Immature natural killer cell (primary cell): ENCODE measurements at places on chromosomes 4 and X. TPM values are rescaled to one million over a fixed set of nuclear protein-coding genes. Genes with fewer than 3 reads are reported as not detected.

- no peaks in the 10 kb centered on the region for H3K36me3 ChIP-seq
- no peak overlapping the region for H3K4me3 ChIP-seq
- H3K4me1 ChIP-seq, result no peaks in the 10 kb centered on the region
- DNase-seq, result no peak
These were observed 137.1 kb downstream of the NDST3 start for GRCh38 chr4:118171381-118171780.

DNA sequence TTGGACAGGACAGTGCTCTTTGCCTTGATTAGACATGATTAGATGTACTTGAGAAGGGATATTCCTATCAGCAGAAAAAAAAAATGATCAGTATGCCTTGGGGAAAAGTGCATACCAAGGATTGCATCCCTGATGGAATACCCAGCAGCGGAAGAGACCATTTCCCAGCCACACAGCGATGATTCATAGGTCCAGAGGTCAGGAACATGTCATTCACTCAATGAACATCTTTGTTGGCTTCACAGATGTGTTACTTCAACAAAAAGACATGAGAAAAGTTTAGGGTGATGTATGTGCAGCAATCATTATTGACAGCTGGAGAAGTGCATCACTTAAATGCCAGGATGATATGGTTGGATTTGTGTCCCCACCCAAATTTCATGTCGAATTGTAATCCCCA, 293.5 kb downstream of the ZNF674 start:
- H3K27ac ChIP-seq, result no peak overlapping the region
- peaks cover 6% of the 10 kb centered on the region for H3K27me3 ChIP-seq
- no peak for DNase-seq
- no peaks in the 10 kb centered on the region for H3K4me1 ChIP-seq
- H3K4me3 ChIP-seq, result no peak overlapping the region
- no peaks in the 10 kb centered on the region for H3K36me3 ChIP-seq

- peaks cover 3% of the 10 kb centered on the region for H3K27me3 ChIP-seq
- H3K4me3 ChIP-seq, result no peak overlapping the region
- H3K4me1 ChIP-seq, result peaks cover 2% of the 10 kb centered on the region
- H3K27ac ChIP-seq, result no peak overlapping the region
- no peak for DNase-seq
- H3K36me3 ChIP-seq, result peaks cover 4% of the 10 kb centered on the region
These were observed 52.1 kb downstream of the IDS start for GRCh38 chrX:149453030-149453429.

DNA sequence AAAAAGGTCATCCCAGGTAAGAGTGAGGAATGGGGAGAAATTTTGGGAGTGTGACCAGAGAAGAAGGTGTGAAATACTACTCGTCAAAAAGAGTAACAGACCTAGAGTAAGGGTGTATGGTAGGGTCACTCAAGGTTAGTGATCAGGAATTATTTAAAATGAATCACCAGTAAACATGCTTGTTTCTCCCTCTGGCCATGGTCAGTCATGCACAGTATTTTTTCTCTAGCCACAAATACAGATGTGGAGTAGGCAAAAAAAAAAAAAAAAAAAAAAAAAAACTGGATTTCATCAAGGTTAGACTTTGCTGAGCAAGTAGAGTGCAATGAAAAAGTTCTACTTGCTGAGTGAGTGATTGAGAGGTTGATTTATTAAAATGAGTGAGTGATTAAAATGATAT, 34.2 kb upstream of the SLIT2 start:
- no peaks in the 10 kb centered on the region for H3K36me3 ChIP-seq
- H3K27me3 ChIP-seq, result no peaks in the 10 kb centered on the region
- no peaks in the 10 kb centered on the region for H3K4me1 ChIP-seq
- H3K4me3 ChIP-seq, result no peak overlapping the region
- no peak for DNase-seq

GRCh38 chrX:74931214-74931613, 6.0 kb upstream of the NEXMIF start:
- H3K36me3 ChIP-seq, result no peaks in the 10 kb centered on the region
- no peak overlapping the region for H3K4me3 ChIP-seq
- H3K27me3 ChIP-seq, result peaks cover 6% of the 10 kb centered on the region
- H3K4me1 ChIP-seq, result no peaks in the 10 kb centered on the region
- no peak overlapping the region for H3K27ac ChIP-seq

DNA sequence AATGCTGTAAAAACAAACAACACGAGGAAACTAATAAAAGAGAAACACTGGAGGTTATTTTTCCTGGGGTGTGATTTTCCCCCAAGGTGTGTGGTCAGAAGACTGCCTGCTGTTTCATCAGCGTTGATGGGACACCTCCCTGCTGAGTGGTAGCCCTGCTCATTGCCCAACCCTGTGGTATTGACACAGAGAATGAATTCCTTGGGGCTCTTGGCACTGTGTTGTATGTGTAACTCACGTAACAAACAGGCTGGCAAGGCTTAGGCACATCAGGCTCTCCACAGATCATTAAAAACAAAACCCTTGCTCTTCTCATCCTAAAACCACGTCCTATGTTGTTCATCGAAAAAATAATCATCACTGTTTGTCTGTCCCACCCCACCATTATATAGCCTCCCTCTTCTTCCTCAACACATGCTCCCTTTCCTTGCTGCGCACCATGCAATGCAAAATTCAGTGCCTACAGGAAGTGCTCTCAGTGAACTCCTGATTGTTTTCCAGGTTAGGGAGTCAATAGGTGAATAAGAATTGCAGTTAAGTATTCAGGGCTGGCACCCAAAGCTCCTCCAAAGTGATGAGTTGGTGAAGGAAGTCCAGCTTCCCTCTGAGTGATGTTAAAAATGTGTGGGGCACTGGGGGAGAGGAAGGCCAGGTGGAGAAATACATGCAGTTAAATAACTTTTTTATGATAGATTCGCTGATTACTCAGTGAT, 11.4 kb upstream of the PUDP start:
- H3K4me1 ChIP-seq, result no peaks in the 10 kb centered on the region
- H3K4me3 ChIP-seq, result no peak overlapping the region
- peaks cover 3% of the 10 kb centered on the region for H3K36me3 ChIP-seq
- H3K27me3 ChIP-seq, result peaks cover 2% of the 10 kb centered on the region

GRCh38 chrX:26411045-26411444, 195.1 kb downstream of the MAGEB5 start:
- no peak overlapping the region for H3K27ac ChIP-seq
- no peaks in the 10 kb centered on the region for H3K4me1 ChIP-seq
- DNase-seq, result no peak
- H3K4me3 ChIP-seq, result no peak overlapping the region
- peaks cover 3% of the 10 kb centered on the region for H3K27me3 ChIP-seq

DNA sequence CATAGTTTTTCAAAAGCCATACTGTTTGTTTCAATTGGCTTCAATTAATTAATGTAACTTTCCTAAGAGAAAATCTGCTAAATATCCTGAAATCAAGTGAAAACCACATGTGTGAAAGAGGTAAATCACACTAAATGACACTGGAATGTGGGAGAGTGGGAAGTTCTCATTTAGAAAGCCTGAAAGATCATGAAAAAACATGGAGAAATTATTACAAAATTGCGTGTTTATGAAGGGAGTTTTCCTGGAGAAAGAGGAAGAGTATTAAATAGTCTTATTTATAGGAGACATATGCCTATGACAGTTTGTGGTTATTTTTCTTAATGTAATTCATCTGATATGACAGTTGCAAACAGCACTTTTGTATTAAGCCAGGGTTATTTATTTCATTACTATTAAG, 183.7 kb downstream of the DKK2 start:
- DNase-seq, result no peak
- no peaks in the 10 kb centered on the region for H3K4me1 ChIP-seq
- H3K36me3 ChIP-seq, result no peaks in the 10 kb centered on the region

DNA sequence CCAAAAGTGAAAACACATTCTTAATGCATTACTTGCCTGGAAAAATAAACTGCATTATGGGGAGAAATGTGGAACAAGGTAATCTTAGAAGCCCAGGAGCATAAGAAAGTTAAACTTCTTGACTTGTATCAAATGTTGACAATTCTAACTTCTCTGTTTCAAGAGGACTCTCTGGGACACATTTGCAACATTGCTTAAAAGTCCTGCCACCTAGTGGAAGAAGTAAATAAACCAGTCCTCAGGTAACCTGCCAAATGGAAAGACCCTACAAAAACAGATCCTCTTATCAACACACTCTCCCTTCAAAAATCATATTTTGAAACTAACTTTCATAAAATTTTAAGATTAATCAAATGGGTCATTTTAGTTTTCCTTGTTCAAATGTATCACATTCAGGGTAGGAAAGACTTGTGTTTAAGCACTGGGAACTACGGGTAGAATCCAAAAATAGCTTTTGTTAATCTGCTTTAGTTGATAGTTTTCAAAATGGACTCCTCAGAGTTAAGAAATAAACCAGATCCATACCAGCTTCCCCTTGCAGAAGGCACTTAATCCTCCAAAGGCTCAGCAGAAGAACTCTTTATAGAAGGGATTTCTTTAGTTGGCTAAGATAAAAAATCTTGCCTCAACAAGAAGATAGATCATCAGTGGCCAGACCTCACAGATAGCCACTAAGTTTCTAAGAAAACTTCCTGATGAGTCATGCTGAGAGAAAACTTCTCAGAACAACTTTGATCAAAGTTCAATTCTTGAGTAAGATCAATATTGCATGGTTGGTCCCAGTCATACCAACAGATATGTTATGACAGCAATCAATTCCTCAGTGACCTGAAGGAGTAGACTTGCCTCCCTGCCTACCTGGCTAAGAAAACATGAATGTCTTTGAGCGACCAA, 141.7 kb downstream of the HHIP start:
- no peaks in the 10 kb centered on the region for H3K36me3 ChIP-seq
- H3K27me3 ChIP-seq, result no peaks in the 10 kb centered on the region
- no peak for DNase-seq
- no peak overlapping the region for H3K4me3 ChIP-seq
- no peak overlapping the region for H3K27ac ChIP-seq

GRCh38 chr4:55075376-55075775, 50.0 kb downstream of the KDR start:
- DNase-seq, result no peak
- H3K27me3 ChIP-seq, result peaks cover 4% of the 10 kb centered on the region
- no peak overlapping the region for H3K4me3 ChIP-seq
- H3K27ac ChIP-seq, result no peak overlapping the region
- H3K4me1 ChIP-seq, result peaks cover 6% of the 10 kb centered on the region
- H3K36me3 ChIP-seq, result no peaks in the 10 kb centered on the region

DNA sequence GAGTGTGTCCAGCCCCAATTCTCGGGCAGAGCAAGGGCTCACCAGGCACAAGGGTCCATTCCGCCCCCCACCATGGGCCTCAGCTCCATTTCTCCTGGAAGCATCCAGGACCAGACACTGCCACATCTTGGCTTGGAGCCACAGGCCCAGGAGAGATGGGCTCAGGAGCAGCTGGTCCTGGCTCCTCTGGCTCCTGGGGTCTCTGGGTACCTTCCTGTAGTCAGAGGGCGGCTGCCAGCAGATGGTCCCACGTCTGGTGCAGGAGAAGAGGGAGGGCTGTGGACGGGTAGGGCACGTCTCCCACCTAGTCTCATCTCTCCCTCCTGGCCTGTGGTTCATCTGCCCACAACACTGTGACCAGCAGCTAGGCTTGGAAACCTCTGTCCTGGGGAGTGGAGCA, 8.0 kb downstream of the ATP2B3 start:
- DNase-seq, result no peak
- H3K4me3 ChIP-seq, result no peak overlapping the region
- peaks cover 2% of the 10 kb centered on the region for H3K27me3 ChIP-seq
- H3K27ac ChIP-seq, result no peak overlapping the region
- H3K4me1 ChIP-seq, result no peaks in the 10 kb centered on the region
- no peaks in the 10 kb centered on the region for H3K36me3 ChIP-seq

- H3K4me1 ChIP-seq, result no peaks in the 10 kb centered on the region
- H3K36me3 ChIP-seq, result no peaks in the 10 kb centered on the region
- no peak overlapping the region for H3K4me3 ChIP-seq
- DNase-seq, result no peak
These were observed 79.6 kb downstream of the SMIM20 start for GRCh38 chr4:25993395-25994185.

- H3K27me3 ChIP-seq, result peaks cover 13% of the 10 kb centered on the region
- H3K27ac ChIP-seq, result no peak within 1 kb of the TSS
- peaks cover 6% of the 10 kb centered on the region for H3K4me1 ChIP-seq
- no peaks in the 10 kb centered on the region for H3K36me3 ChIP-seq
These were observed at the start of gene AR for GRCh38 chrX:67543818-67544217. AR (plus strand) TSS chrX:67544021; CDS start chrX:67545147, 1,126 bp downstream.

DNA sequence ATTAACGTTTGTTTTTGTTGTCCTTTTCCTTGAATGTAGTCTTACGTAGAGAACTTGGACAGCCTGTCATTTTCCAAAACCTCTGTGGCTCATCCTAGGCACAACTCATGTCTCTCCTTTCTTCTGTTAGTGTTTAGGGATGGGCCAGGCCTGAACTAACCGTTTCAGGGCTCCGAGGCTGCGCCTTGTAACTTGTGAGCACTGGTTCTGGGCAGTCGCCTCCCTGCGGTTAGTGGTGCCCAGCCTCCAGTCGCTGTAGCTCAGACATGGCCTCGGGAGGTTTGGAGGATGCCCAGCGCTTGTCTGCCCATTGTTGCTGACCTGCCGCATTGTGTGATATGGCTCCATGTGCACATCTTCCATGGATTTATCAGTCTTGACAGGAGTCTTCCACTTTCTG, 32.8 kb downstream of the TMEM131L start:
- H3K27me3 ChIP-seq, result no peaks in the 10 kb centered on the region
- H3K36me3 ChIP-seq, result no peaks in the 10 kb centered on the region
- H3K27ac ChIP-seq, result peak overlapping the region; percentile 93
- peak overlapping the region; percentile 56 for H3K4me3 ChIP-seq
- no peak for DNase-seq

DNA sequence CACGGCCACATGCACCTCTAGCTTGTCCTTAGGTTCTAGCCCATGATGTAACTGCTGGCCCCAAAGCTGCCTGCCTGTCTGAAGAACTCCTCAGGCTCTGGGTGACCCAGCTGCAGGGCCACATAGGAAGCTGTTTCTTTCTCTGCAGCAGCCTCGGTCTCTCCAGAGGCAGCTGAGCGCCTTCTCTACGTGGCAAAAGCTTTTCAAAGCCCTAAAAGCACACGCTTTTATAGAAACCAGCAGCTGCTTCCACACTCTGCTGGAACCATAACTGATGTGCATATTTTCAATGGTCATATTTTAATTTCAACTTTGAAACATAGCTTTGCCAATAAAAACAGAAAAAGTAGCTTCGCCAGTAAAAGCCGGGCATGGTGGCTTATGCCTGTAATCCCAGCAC, 37.4 kb downstream of the FAM53A start:
- no peak overlapping the region for H3K4me3 ChIP-seq
- peaks cover 1% of the 10 kb centered on the region for H3K4me1 ChIP-seq
- H3K36me3 ChIP-seq, result no peaks in the 10 kb centered on the region
- H3K27me3 ChIP-seq, result peaks cover 1% of the 10 kb centered on the region
- no peak for DNase-seq
- no peak overlapping the region for H3K27ac ChIP-seq

DNA sequence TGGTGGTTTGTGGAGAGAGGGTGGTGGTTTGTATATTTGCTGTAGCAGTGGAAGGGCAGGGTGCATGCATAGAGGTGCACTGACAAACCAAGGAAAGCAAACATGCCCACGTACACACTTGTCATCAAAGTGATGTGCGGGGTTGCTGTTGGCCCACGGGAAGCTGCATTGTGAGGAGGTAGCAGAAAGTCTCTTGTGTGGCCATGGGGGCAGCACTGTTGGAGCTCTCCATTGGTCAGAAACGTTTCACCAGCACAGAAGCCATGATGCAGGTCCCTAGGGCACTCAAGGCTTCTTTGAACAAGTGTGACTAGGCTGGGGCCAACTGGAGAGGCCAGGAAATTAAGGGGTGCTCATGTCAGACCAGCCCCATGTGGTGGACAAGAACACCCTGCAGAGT, 174.8 kb upstream of the KLF8 start:
- no peaks in the 10 kb centered on the region for H3K36me3 ChIP-seq
- DNase-seq, result no peak
- H3K27ac ChIP-seq, result no peak overlapping the region
- H3K4me1 ChIP-seq, result no peaks in the 10 kb centered on the region
- H3K4me3 ChIP-seq, result no peak overlapping the region

EIF1AX gene
- polyA plus RNA-seq, result 61.0 TPM

CXCL6 gene
- not detected for polyA plus RNA-seq

ZDHHC15 gene
- not detected for polyA plus RNA-seq

IGSF1 gene
- polyA plus RNA-seq, result not detected

SATL1 gene
- not detected for polyA plus RNA-seq

SH2D1A gene
- 127 TPM for polyA plus RNA-seq
